Coronary artery (tissue), 2 donors: ENCODE measurements at places on chromosomes 7 and 10.
A peak's percentile ranks its signal among the peaks of the same experiment; 100 is the strongest.

- no peak for DNase-seq
Observed at GRCh38 chr10:77310288-77310840, 327.2 kb downstream of the KCNMA1 start.

DNA sequence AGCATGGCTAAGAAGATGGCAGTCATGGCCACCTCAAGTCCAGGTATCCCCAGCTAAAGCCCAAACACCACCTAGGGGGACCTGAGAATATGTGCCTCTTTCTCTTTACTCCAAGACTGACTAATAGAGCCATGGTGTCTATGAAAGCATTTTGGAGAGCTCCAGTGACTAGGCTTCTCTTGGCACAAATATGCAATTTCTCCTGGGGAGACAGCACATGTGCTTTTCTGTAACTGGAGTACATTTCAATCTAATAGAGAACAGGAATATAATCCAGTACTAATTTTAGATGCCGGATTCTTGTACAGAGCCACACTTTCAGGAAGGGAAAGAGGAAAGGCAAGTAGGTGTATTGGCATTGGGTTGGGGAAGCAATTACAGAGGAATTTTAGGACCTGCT lies 260.1 kb downstream of the BMPER start:
- DNase-seq, result no peak

DNA sequence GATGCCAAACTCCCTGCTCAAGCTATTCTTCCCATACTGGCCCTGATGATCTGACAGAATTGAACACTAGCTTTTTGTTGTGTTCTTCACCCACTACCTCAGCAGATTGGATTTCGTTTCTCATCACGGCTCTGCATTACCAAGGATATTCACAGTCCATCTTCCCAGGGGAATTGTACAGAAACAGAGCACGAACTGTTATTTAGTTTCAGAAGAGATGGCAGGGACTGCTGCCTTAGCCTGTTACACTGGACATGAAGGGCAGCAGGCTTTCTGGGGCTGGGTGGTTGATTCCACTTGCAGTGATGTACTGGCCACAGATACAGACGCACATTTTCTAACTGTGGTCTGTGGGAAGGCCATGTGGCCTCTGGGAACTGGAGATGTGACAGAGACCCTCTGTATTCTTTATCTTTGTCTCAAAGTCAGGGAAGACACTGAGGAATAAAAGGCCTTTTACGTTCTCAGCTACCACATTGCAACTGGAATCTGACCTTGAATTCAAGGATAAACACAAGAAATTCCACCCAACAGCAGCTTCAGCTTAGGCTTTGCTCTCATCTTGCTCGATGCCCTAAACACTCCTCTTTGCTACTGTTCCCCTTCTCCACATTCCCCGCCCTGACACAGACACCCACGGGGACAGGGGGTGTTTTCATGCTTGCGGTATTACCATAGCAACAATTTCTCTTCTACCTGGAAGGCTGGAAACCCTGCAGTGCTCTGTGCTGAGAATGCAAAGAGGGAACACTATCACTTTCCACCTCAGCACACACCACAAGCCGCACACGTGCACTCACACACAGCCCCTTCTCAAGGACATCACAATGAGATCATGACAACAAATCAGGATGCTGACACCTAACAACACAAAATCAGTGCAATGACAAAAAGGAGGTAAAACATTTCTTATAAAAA lies 81.7 kb downstream of the RNF216 start:
- DNase-seq, result no peak

DNA sequence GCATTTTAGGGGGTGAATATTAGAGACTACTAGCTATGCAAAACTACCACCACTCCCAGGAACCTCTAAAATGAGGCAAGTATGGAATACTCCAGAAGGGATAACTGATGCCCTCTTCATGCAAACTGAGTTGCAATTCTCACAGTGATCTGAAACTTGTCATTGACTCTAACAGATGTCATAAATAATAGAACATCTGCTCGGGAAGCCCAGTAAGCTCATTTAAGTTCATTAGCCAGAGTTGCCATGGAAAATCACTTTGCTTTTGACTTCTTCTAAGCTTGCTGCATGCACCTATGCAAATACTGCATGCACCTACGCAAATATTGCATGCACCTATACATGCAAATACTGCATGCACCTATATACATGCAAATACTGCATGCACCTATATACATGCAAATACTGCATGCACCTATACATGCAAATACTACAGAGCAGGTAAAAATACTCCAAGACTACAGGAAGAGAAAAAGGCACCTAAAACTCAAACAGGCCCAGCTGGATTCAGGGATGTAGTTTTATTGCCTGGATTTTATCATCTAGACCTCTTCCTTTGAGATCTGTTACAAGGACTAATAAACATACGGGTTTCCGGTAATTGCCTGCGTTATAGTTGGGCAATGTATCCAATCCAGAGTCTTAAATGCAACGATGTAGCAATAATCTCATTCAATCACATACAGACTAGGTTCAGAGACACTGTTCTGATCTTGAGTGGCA lies 1061.1 kb upstream of the AUTS2 start:
- no peak for DNase-seq

DNA sequence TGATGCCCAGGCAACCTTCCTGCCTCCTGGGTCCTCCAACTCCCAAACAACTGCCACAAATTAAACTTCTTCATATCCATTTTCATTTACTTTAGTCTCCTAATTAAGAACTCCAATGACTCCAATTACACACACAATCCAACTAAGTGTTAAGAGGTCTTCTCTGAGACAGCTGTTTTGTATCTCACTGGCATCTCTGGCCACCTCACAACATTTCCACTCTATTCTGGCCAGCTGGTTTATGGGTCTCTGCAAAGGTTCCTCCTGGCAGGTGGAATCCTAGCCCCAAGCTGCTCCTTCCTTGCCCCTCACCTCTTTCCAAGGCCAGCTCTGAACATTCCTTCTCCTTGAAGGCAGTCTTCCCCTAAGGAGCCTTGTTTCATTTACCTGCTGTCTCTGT lies 123.1 kb upstream of the HPS1 start:
- no peak for DNase-seq

DNA sequence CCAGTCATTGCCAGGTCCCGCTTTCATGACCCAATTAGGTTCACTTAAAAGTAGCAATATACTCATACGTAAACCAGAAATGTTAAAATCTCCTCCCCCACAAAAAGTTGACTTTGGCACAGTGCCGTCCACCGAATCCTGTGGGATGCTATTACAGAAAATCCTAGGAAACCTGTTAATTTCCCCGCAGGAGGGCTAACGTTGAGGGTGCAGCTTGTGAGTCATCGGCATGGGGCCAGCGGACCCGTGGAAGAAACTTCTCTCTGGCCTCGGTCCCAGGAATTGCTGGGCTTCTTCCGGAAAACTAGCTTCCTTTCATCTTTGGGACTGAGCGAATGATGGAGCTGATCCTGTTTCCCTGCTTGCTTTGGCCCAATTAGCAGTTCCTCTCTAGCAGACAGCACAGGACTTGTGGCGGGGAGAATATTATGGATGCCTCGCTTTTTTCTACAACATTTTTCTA lies 13.5 kb downstream of the CRYGN start:
- peak; percentile 90 for DNase-seq

GRCh38 chr10:52649511-52649910 lies 123.1 kb downstream of the MBL2 start:
- no peak for DNase-seq

GRCh38 chr10:103429647-103430046 lies 22.5 kb downstream of the CALHM2 start:
- no peak for DNase-seq

GRCh38 chr10:128687408-128687807 lies 561.2 kb upstream of the MKI67 start:
- no peak for DNase-seq

- no peak for DNase-seq
Observed at GRCh38 chr10:33284945-33285344, 49.5 kb downstream of the NRP1 start.

DNA sequence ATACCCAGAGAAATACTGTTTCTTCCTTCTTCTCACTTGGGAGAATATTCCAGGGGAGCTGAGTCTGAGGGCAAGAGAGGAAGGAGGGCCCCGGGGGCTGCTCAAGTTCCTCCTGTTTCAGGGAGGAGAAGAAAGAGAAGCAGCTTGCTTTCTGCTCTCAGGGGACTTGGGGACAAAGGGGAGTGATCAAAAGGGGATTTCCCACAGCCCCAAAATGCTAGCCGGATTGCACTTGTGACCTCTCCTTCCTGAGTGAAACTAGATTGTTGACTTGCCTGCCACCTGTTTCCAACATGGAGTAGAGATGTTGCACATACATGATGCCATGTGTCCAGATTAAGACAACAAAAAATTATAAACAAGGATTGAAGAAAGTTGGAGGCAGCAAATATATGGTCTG lies 28.7 kb upstream of the PDCD4 start:
- no peak for DNase-seq

- DNase-seq, result no peak
Observed at GRCh38 chr7:55104712-55105433, 86.1 kb downstream of the EGFR start.

DNA sequence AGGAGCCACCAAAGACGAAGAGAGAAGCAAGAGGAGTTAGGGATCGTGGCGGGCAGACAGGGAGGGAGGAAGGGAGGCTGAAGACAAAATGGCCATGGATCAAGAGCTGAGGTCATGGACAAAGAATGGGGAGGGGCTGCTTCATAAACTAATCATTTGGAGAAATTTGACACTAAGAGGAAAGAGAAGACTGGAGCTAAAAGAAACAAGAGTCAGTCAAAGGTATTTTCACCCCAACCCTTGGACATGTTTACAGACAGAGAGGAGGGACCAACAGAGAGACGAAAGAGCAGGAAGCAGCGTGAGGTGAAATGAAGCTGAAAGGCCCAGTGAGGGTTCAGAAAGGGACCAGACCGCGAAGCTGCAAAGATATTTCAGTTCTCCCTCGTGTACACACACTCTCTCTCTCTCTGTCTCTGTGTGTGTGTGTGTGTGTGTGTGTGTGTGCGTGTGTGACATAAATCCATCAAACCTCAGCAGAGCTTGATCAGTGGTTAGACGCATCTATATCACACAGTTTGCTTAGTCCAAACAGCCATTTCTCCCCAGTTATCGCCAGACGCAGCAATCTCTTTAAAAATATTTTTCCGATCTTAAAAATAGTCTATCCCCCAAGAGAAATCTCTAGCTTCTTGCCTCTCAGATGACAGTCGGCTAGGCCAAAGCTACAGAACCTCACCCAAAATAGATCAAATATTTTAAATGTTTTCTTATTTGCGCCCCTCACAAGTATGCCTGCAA lies 12.5 kb upstream of the CALD1 start:
- no peak for DNase-seq

DNA sequence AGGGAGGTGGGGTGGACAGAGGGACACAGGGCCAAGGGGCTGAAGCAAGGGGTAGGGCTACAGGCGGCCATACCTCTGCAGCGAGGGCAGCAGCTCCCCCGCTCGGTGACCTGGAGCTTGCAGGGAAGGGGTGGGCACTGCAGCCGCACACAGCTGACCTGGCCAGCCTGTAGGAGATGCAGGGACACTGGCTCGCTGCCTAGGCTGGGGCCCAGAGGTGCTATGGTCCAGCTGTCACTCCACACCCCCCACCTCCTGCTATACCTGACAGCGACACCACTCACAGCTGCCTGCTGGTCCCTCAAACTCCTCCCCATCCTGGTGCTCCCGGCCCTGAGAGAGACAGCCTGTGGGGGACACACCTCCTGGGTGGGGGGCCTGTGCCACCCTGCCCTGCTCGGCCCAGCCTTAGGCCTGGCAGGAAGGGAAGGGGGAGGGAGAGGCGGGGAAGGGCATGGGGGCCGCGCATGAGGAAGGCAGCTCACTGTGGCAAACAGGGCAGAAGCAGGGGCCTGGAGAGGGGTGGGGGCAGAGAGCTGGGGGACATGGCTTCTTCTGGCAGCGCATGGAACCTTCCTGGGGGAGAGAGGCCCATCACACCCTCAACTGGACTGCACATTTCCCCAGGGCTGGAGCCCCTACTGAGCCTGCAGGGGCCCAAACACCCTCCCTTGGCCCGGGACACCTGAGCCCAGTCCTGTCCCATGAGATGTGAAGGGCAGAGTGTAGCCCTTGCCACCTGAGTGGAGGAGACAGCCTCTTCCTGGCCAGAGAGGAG lies 23.9 kb downstream of the ATP6V1F start:
- DNase-seq, result no peak

DNA sequence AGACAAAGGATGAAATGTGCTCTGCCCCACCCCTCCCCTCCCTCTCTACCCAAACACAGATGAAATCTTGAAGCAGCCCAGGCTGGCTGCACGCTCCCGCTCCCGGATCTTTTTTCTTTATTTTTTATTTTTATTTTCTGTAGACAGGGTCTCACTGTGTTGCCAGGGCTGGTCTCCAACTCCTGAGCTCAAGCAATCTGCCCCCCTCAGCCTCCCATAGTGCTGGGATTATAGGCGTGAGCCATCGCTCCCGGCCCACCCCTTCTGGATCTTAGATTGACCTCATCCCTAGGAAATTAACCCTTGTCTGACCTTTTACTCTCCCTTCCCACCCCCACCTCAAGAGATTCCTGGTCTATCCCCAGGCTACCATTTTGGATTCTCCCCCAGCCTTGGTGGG lies 14.3 kb downstream of the TACR2 start:
- DNase-seq, result no peak

DNA sequence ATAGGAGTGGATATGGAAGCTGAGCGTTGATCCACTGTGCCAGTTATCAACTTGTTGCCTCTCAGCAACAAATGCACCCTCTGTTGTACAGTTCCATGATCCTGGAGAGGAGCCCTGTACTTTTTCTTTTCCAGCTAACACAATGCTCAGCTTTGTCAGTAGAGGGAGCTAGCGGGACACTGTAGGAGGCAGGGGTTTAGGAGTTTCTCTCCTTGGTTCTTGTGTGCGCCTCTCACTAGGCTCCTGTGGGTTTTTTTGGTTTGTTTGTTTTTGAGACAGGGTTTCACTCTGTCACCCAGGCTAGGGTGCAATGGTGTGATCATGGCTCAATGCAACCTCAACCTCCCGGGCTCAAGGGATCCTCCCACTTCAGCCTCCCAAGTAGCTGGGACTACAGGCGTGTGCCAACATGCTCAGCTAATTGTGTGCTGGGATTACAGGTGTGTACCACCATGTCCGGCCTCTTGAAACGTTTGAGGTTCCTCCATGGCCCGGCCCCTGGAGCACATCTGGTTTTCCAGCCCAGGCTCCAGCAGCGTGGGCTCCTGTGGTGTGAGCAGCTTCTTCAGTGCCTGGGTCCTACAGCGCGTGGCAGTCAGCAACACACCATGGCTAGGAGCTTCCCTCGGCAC lies 12.0 kb upstream of the MARVELD1 start:
- DNase-seq, result no peak

DNA sequence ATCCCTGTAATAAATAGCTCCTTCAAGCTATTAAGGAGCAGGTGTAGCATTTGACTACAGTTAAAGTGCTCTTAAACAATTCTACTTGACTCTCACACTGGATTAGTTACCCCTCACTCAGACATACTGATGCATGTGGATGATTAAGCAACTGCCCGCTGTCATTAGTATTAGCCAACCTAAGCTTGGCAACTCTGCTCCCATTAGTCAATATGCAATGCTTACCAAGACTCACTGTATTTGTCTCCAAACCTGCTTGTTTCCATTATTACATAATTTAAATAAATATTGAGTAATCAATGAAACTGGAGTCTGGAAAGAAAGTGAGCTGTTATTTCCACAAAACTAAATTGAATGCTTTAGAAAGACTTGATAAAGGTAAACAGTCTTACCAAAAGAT lies 144.0 kb upstream of the ASAH2 start:
- DNase-seq, result no peak
